Activated effector memory CD4-positive, alpha-beta T cell treated with anti-CD3 and anti-CD28 coated beads, Interleukin-2, amount 50 U/mL, for 16 hours (primary cell): ENCODE measurements at places on chromosomes 5 and 9.

GRCh38 chr9:130128251-130128650 lies 44.0 kb upstream of the NCS1 start:
- peak; percentile 89 for DNase-seq

DNA sequence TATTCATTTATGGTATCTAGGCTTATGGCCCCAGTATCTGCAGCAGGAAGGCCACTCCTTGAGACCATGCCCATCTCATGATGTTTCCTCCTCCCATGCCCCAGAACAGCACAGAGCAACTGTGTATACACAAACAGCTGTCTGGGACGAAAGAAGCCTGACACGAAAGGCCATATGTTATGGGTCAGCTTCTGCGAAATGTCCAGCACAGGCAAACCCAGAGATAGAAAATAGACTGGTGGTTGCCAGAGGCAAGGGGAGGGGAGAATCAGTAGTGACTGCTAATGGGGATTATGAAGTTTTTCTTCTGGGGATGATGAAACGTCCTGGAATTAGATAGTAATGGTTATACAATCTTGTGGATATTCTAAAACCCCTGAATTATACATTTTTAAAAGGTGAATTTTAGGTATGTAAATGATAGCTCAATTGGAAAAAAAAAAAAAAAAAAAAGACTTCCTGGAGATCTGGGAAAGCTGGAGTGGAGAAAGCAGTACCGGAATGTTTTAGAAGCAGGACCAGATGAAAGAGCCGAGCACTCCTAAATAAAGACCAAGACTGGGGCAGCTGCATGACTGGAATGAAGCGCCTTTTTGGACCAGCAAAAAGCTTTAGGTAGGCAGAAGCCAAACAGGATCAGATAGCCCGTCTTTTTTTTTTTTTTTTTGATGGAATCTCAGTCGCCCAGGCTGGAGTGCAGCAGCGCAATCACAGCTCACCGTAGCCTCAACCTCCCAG lies 29.2 kb downstream of the PCDHGC5 start:
- no peak for DNase-seq

DNA sequence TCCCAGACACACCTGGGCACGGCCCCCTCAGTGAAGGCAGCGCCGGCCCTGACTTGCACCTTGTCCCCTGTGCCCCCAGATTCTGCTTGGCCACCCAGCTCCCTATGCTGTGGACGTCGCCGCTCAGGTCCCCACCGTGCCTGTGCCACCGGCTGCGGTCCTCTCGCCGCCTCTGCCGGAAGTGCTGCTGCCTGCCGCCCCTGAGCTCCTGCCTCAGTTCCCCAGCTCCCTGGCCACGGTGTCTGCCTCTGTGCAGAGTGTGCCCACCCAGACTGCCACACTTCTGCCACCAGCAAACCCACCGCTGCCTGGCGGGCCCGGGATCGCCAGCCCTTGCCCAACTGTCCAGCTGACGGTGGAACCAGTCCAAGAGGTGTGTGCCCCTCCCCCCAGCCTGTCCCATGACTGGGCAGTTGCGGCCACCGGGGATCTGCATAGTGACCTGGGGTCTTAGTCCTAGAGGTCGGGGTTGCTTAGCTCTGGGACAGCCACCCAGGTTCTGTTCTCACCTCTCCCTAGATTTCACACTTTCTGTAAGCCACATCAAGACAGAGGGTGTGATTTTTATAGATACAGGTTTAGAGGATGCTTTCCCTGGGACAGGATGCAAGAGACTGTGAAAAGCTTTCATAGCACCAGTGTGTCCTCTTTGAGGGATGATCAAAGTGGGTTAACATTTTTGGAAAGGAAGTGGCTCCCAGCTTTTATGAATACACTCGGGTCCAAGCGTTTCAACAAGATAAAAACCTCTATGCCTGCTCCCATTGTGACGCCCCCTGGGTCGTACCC lies 78.0 kb downstream of the WNK2 start:
- DNase-seq: no peak

DNA sequence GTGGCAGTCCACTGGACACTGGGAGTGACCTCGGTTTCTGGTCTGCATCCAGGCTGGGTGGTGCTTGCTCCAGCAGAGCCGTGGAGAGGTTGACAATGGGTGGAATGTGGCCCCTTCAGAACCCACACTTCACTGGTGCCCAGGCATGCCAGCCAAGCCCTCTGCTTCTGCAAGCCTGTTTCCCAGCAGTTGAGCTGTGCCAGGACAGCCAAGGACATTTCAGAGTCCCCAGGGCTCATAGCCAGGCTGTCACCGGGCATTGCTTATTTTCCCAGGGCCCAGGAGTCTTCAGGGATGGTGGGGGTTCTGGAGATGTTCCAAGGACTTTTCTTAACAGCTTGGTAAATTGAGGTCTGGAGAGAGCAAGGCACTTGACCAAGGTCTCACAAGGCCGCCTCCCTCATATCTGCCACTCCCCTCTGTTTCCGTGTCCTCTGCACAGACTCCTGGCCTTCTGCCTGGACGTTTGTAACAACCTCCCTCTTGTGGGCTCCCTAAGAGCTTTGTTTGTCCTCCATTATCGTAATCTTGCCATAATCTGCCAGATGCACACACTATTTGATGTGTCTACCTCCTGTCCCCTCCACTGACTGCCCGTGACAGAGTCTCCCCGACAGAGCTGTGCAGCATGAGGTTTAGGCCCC lies 3.8 kb upstream of the NDST1 start:
- DNase-seq: no peak

- peak; percentile 69 for DNase-seq
These were observed 412.6 kb downstream of the MLLT3 start for GRCh38 chr9:20209391-20210340.

- DNase-seq: no peak
These were observed 295.9 kb downstream of the AGTPBP1 start for GRCh38 chr9:85445887-85446286.

GRCh38 chr5:131460133-131460532 lies 174.9 kb downstream of the RAPGEF6 start:
- DNase-seq: no peak

DNA sequence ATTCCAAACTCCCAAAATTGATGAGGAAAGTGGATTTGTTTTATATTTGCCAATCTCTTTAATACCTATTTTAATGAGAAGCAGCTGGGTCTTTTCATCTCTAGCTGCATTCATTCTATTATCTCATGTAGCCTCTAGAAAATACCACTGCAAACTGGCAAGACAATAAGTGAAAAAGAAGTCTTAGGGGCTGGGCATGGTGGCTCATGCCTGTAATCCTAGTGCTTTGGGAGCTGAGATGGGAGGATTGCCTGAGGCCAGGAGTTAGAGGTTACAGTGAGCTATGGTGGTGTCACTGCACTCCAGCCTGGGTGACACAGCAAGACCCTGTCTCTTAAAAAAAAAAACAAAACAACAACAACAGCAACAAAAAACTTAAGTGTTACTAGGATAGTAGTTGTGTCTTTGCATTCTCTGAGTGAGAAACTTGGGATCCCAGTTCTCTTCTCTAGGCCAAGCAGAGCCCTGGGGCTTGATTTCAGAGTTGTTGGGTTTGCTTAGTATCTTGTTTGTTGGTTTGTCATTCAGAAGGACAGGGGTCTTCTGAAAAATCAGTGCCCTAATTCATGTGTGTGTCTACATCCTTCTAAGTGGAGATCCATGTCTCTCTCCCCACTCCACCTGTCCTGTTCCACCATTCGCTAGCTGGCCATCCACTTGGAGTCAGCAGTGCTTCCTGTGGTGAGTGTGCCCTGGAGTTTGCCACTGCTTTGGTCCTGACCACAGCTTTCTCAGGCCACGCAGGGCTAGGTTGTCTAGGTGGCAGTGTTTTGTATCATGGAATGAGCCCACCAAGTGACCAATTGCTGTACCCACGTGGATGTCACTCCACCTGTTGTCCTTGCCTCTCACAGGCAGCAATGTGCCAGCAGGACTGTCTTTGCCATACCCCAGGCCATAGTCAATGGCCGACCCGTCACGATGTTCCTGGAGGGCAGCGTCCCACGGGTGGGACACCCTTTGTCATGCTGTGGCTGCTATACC lies 19.5 kb downstream of the MARCHF6 start:
- DNase-seq: no peak
